ENCODE measurements at places on chromosomes 1 and 21.

- no peak for DNase-seq
Observed at GRCh38 chr1:46476673-46477072, 13.0 kb upstream of the DMBX1 start.

- DNase-seq = peak; percentile 95
Observed at GRCh38 chr1:3312898-3313575, 141.4 kb upstream of the ARHGEF16 start.

GRCh38 chr21:29730281-29730680 is 209.5 kb downstream of the GRIK1 start:
- DNase-seq = peak; percentile 3

GRCh38 chr1:231571904-231572303 is 43.4 kb downstream of the TSNAX start:
- DNase-seq = no peak

DNA sequence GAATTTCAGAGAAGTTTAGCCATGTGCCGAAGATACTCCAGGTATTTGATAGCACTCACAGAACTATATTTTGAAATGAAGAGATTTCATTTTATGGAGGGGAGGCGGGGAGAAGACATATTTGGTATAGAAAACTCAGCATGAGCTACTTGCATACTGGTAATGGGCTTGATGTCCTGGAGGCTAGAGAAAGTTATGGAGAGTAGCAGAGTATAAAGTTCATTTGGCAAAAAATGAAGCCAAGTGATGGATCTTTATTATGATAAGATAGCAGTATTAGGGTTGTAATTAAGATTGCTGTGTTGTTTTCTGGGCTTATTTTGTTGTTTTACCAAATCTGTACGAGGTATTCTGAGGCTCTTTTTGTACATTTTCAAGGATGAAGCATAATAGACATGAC is 72.0 kb downstream of the RPS6KC1 start:
- DNase-seq = no peak

- DNase-seq = no peak
Observed at GRCh38 chr1:154745286-154745731, 124.8 kb downstream of the KCNN3 start.

DNA sequence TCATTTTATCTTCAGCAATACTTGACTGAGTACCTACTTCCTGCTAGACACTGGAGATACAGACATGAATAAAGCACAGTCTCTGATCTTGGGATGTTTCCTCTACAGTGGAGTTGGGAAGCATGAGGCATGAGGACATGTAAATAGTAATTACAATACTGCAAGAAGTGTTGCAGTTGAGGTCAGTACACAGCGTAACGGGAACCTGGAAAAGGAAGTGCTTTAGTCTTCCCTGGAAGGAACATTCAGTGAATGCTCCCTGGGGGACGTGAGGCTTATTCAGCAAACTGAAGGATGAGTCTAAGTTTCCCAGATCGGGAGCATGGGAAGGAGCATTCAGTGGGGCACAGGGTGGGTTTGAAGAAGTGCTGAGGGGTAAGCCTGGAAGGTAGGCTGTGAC is 112.4 kb downstream of the PIK3R3 start:
- no peak for DNase-seq

DNA sequence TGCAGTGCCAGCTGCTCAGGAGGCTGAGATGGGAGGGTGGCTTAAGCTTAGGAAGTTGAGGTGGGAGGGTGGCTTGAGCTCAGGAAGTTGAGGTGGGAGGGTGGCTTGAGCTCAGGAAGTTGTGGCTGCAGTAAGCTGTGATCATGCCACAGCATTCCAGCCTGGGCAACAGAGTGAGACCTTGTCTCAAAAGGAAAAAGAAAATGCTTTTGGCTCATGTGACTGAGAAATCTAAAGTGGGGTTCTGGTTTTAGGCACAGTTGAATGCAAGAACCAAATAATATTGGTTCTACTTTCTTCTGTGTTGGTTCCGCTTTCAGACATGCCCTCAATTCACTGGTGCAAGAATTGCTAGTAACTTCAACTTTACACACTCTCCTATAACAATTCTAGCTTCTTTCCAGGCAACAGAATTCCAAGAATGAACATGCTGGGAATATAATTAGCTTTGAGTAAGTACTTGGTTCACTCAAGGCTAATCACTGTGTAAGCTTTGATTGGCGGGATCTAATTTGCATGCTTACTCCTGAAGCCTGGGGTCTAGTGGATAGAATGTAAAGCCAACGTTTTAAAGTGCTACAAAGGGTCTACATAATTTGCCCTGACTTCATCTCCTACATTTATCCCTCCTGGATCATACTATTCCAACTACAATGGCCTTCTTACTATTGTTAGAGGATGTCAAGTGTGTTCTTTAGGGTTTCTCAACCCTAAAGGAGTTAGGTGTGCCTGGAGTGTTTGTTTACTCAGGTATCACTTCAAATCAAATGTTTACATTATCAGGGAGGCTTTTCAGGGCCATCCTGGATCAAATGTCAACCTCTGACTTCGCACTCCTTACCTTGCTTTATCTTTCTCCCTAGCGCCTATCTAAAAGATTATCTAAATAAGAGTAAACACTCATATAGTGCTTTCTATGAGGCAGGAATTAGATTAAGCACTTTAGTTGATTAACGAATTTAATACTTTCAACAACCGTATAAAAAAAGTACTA is 115.1 kb downstream of the SLC16A1 start:
- DNase-seq = no peak

DNA sequence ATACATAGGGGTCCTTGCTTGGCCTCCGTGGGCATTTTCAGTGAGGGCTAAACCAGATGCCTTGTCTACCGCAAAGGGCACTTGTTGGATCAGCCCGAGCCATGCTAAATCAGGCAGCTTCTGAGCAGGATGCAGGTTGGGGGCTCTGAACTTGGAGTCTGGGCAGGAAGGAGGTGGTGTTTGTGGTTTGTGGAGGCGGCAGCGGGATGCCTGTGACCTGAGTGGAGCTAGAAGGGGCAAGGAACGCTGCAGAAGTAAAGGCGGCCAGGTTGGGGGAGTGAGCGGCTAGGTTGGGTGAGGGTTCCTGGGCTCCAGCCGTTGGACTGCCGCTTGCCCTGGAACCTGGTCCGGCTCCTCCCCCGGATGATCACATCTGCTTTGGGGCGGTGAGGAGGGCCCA is 183.9 kb downstream of the CAMTA1 start:
- DNase-seq = no peak

- peak; percentile 11 for DNase-seq
Observed at GRCh38 chr1:163664671-163665335, 343.0 kb downstream of the NUF2 start.

DNA sequence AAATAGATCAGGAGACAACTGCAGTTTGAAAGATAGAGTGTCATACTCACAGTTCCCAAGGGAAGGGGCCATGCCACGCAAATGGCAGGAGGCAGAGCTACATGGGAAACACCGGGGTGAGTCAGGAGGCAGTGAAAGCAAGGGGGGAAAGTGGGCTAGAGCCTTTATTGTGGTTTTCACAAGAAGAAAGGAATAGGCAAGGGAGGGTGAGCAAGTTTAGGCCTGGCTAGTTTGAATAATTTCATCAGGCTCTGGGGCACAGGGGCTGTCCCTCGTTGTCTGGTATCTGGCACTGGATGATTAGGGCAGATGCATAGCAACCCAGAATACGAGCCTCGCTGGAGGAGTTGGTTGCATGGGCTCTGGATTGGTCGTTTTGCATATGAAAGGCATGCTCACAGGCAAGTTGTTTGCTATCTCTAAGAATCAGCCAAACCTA is 17.0 kb upstream of the ITLN2 start:
- no peak for DNase-seq

- no peak for DNase-seq
Observed at GRCh38 chr1:76289692-76290091, 215.1 kb downstream of the ST6GALNAC3 start.

DNA sequence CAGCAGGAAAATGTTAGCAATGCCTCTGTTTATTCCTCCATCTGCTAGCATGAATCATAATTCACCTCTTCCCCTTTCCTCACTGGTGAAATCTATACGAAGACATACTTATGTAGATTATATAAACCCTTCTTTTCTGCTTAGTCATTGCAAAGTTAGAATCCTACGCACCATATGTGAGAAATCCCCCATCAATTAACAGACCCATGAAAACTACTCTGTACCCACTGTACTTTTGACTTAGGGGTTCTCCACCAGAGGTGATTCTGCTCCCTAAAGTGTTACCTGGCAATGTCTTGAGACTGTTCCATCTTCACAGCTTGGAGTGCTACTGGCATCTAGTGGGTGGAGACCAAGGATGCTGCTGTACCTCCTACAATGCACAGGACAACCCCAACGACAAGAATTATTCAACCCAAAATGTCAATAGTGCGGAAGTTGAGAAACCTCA is 49.6 kb upstream of the KCTD3 start:
- peak; percentile 87 for DNase-seq

DNA sequence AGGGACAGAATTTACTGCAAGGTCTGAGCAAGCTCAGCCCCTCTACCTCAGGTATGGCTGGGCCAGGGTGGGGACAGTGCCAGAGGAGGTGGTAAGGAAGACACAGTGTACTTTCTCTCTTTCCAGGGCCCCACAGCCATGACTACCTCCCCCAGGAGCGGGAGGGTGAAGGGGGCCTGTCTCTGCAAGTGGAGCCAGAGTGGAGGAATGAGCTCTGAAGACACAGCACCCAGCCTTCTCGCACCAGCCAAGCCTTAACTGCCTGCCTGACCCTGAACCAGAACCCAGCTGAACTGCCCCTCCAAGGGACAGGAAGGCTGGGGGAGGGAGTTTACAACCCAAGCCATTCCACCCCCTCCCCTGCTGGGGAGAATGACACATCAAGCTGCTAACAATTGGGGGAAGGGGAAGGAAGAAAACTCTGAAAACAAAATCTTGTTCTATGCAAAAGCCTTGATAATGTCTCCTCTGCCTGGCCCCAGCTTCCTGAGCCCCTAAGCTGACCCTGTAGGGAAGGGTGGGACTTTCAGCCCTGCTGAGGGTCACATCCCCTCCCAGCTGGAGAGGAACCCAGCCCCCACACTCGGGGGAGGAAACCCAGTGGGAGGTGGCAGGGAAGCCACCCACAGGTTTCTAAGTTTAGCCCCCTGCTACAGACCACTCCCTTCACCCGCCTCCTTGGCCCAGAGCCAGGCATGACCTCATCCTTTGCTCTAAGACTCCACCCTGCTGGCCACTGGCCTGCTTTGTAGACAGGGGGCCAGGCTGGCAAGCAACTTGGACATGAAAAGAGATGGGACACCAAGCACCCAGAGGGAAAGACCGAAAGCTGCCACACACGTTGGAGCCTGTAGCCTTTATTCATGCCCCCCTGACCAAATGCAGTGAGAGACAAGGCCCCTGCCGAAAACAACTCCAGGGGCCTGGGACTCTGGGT is 6.4 kb downstream of the RHOC start:
- DNase-seq = peak; percentile 93

DNA sequence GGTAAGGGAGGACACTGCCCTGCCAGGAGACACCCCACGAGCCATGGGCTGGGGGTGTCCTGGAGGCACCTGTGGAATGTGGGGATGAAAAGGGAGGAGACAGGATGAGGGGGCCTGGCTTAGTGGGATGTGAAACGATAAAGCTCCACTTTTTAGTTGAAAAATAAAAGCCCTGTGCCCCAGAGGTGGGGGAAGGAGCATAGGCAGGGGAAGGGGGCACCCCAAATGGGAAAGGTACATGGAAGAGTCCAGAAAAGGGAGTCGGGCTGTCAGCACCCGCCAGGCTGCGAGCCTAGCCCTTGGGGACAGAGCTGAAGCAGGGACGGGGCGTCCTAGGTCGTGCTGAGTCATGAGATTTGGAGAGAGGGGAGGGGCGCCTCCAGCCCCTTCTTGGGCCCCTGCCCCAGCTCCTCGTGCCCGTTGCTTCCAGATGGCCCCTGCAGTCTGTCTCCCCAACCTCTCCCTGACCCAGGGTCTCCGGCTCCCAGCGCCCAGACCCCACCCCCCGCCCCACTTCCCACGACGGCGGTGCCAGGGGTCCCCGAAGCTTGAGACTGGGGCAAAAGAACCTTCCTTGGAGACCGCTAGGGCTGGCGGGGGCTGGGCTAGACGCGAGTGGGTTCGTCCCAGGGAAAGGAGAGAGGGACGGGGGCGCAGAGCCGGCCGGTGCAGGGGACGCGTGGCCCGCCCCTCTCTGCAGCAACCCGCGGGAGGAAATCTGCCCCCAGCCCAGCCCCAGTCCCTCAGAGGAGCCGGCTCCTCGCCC is 795 bp downstream of the SYT2 start:
- DNase-seq = no peak

DNA sequence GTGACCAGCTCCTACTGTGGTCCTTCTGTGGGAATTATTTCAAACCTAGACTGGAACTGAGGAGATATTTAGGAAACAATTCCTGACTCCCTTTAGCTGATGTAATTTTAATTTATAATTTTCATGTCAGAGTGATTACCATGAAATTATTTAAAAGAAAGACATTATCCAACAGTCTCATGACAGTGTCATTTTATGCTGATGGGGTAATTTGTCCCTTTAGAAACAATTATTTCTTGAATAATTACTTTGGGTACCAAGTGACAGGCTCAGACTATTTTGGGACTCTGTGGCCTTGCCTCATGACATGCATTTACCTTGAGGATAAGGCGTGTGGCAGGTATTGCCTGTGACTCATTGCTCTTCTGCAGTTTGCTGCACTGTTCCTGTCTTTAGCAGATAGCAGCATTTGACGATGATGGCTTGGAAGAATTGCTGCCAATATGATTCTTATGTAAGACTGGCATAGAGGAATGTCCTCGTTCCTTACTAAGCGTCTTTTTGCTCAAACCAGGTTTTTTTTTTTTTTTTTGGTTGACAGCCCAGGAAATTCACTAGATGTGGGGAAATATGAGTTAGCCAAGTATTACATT is 206.0 kb upstream of the HMCN1 start:
- DNase-seq = no peak

GRCh38 chr1:117093870-117094621 is 27.5 kb downstream of the TRIM45 start:
- DNase-seq = no peak

DNA sequence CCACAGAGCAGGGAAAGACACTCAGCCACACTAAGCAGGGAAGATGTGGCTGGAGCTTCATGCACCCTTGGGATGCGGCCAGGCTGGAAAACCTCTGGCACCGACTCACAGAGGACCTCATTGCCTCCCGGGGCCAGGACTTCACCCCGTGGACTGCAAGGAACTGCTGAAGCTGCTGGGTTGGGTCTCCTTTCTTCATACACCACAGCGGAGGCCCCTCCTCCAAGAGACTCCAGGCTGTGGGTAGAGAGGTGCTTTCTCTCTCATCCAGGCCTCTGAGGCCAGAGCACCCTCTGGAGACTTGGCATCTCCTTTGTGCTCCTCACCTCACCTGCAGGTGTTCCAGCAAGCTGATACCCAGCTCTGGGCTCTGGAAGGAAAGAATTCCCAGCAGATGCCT is 76.0 kb upstream of the EDN2 start:
- DNase-seq = no peak

DNA sequence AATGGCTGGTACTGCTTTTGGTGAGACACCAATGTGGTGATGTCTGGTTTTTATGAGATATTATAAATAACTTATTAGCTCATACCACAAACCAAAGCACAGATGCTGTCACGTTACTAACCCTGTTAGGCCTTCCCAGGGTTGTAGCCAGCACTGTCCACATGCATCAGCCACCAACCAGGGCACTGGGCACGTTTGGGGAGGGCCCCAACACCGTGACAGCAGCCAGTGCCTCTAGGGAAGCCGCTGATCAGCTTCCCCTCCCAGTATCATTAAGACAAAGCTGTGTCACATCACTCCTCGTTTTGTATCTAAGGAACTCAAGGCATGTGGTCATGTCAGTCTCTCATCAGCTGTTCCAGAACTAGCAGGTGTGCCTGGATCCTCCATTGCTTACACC is 13.9 kb downstream of the URB1 start:
- DNase-seq = no peak

All from fibroblast of skin of left quadriceps (primary cell).